Dermis blood vessel endothelial cell (primary cell): ENCODE measurements at places on chromosomes 2 and 18. TPM values are rescaled to one million over a fixed set of nuclear protein-coding genes. Genes with fewer than 3 reads are reported as not detected.

IDH1 gene
- total RNA-seq: 107 and 137 TPM in 2 replicates

PASK gene
- 4.4 and 9.2 TPM in 2 replicates for total RNA-seq

TNFRSF11A gene
- total RNA-seq: 30.3 and 41.7 TPM in 2 replicates

TNS1 gene
- 45.8 and 65.6 TPM in 2 replicates for total RNA-seq

FARP2 gene
- total RNA-seq: 38.3 and 43.8 TPM in 2 replicates

MSTN gene
- total RNA-seq: not detected in 2 replicates

EFEMP1 gene
- total RNA-seq: 10,451 and 12,229 TPM in 2 replicates

OBSL1 gene
- total RNA-seq: 38.8 TPM in 2 replicates

SLC9A4 gene
- not detected in 2 replicates for total RNA-seq

AQP4 gene
- under 0.01 TPM in 1 of 2 replicates, not detected in the other for total RNA-seq

CAPN14 gene
- total RNA-seq: 0.05 TPM in 1 of 2 replicates, not detected in the other

FRZB gene
- 0.37 and 0.68 TPM in 2 replicates for total RNA-seq

GDF7 gene
- total RNA-seq: 5.4 and 28.1 TPM in 2 replicates

FEV gene
- total RNA-seq: not detected in 2 replicates

CIAO1 gene
- total RNA-seq: 72.6 and 120 TPM in 2 replicates

LDLRAD4 gene
- 15.9 and 20.1 TPM in 2 replicates for total RNA-seq

FBXO48 gene
- 0.34 and 0.42 TPM in 2 replicates for total RNA-seq

AKAIN1 gene
- total RNA-seq: not detected in 2 replicates

ZNF396 gene
- 0.51 and 0.79 TPM in 2 replicates for total RNA-seq

MROH2A gene
- total RNA-seq: not detected in 2 replicates

ANKRD30B gene
- total RNA-seq: under 0.01 TPM in 1 of 2 replicates, not detected in the other

KIF1A gene
- total RNA-seq: 0.05 TPM in 1 of 2 replicates, not detected in the other

COLEC12 gene
- 45.1 and 64.2 TPM in 2 replicates for total RNA-seq

PAX8 gene
- total RNA-seq: 0.65 and 0.68 TPM in 2 replicates

MC5R gene
- total RNA-seq: not detected in 2 replicates

SERPINB12 gene
- total RNA-seq: not detected in 2 replicates

PLB1 gene
- 0.05 and 1.0 TPM in 2 replicates for total RNA-seq

CFAP221 gene
- total RNA-seq: 0.17 TPM in 1 of 2 replicates, not detected in the other

FBXO15 gene
- 1.7 TPM in 1 of 2 replicates, not detected in the other for total RNA-seq

ALPG gene
- 0.05 TPM in 1 of 2 replicates, not detected in the other for total RNA-seq

RBMS1 gene
- 64.3 and 82.8 TPM in 2 replicates for total RNA-seq

RNF125 gene
- 4.3 and 9.4 TPM in 2 replicates for total RNA-seq

OR6B3 gene
- total RNA-seq: not detected in 2 replicates

GPR35 gene
- 0.33 and 0.85 TPM in 2 replicates for total RNA-seq

MYL1 gene
- total RNA-seq: not detected in 2 replicates

MAB21L4 gene
- total RNA-seq: not detected in 2 replicates

ITPRIPL1 gene
- total RNA-seq: 7.0 and 7.7 TPM in 2 replicates

BUB1 gene
- 14.5 and 62.7 TPM in 2 replicates for total RNA-seq

HOXD9 gene
- 24.5 and 28.4 TPM in 2 replicates for total RNA-seq

ITGB6 gene
- 0.85 and 1.3 TPM in 2 replicates for total RNA-seq

NOSTRIN gene
- total RNA-seq: 4.5 and 34.9 TPM in 2 replicates

TMEM131 gene
- 22.3 and 30.9 TPM in 2 replicates for total RNA-seq

FLACC1 gene
- 0.84 and 2.0 TPM in 2 replicates for total RNA-seq

SMIM21 gene
- total RNA-seq: not detected in 2 replicates

CFAP210 gene
- total RNA-seq: not detected in 2 replicates
